ENCODE measurements at places on chromosomes 12 and 14. TPM values are rescaled to one million over a fixed set of nuclear protein-coding genes. Genes with fewer than 3 reads are reported as not detected.

The IL31 gene
- not detected for total RNA-seq

- H3K36me3 ChIP-seq, result peaks cover 6% of the 10 kb centered on the region
- H3K4me3 ChIP-seq, result peak overlapping the region; percentile 83
- H3K27me3 ChIP-seq, result peaks cover 14% of the 10 kb centered on the region
- no peak overlapping the region for H3K27ac ChIP-seq
- H3K4me1 ChIP-seq, result peaks cover 21% of the 10 kb centered on the region
- DNase-seq, result peak; percentile 88
Measured at GRCh38 chr14:105168979-105169507, 467 bp upstream of the JAG2 start.

GRCh38 chr12:49661191-49661590 is 37.8 kb downstream of the PRPF40B start:
- DNase-seq, result no peak
- peaks cover 64% of the 10 kb centered on the region for H3K36me3 ChIP-seq
- peaks cover 88% of the 10 kb centered on the region for H3K4me1 ChIP-seq
- peaks cover 14% of the 10 kb centered on the region for H3K27me3 ChIP-seq

DNA sequence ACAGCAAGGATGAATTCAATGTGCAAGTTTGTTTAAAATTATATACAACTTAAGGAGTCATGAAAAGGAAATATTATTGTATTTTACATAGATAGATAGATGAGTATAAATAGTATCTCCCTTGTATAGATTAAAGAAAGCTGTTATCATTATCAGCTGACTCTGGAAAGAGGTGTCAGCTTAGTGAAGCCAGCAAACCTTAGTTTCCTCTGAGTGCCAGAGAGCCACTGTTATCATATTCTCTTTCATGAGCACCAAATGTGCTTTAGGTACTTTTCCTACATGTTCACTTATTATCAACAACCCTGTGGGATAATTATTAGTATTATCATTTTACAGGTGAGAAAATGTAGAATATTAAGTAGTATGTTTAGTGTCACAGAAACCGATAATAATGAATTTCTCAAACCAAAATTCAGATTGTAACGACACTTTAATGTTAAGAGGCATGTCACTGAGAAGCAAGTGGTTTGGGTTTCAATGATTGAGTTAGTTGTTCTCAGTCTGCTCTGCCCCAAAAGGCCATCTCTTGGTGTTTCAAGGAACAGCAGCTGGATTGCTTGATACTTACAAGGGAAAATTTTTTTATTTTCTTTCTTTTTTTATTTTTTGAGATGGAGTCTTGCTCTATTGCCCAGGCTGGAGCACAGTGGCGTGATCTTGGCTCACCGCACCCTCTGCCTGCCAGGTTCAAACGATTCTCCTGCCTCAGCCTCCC is 53.7 kb downstream of the PLEKHA5 start:
- no peak overlapping the region for H3K4me3 ChIP-seq
- H3K27me3 ChIP-seq, result no peaks in the 10 kb centered on the region
- no peak for DNase-seq
- no peaks in the 10 kb centered on the region for H3K36me3 ChIP-seq

- no peak overlapping the region for H3K4me3 ChIP-seq
- DNase-seq, result no peak
- no peaks in the 10 kb centered on the region for H3K4me1 ChIP-seq
- no peaks in the 10 kb centered on the region for H3K36me3 ChIP-seq
- no peaks in the 10 kb centered on the region for H3K27me3 ChIP-seq
Measured at GRCh38 chr12:88630561-88630960, 50.3 kb upstream of the KITLG start.

- H3K4me1 ChIP-seq, result peaks cover 3% of the 10 kb centered on the region
- H3K27me3 ChIP-seq, result no peaks in the 10 kb centered on the region
- no peak overlapping the region for H3K27ac ChIP-seq
- no peak overlapping the region for H3K4me3 ChIP-seq
- no peak for DNase-seq
Measured at GRCh38 chr14:102184316-102185035, 44.8 kb downstream of the WDR20 start.

The ADGRD1 gene
- total RNA-seq, result 1.7 TPM

The MIP gene
- 0.10 TPM for total RNA-seq

The MARK3 gene
- 70.8 TPM for total RNA-seq

The RAB5B gene
- total RNA-seq, result 130 TPM

The SP1 gene
- 69.5 TPM for total RNA-seq

DNA sequence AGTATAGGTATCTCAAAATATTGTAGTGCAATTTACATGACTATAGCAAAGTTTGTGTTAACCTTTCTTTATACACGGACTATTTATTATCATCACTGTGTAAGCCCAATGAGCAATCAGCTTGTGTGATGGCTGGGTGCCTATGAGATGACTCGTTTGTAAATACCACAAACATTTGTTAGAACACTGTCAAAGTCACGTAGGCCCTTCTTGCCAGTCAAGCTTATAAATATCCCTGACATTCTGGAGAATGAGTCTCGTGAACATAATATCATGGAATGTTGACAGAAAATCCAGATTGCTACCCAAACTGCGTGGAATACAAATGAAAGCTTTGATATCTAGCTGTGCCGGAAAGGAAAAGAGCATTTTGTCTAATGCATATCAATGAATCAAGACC is 648.3 kb upstream of the MDGA2 start:
- no peaks in the 10 kb centered on the region for H3K36me3 ChIP-seq
- H3K4me1 ChIP-seq, result no peaks in the 10 kb centered on the region
- H3K27ac ChIP-seq, result no peak overlapping the region
- DNase-seq, result no peak
- no peak overlapping the region for H3K4me3 ChIP-seq

The APOLD1 gene
- 5.2 TPM for total RNA-seq

DNA sequence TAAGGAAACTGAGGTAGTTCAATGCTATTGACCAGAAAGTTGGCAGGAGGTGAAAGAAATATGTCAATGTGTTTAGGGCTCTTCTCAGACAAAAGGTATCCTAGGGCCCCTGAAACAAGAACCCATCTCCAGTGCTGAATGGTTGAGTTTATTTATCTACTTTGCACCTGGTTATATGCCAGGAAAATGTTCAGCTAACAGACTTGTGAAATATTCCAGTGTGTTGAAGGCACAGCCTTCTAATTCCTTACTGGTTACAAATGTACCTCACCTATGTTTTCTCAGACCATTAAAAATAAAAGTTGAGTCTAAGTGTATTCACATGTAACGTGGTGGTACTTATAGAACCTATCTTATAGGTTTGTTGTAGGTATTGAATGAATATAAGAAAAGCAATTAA is 511.7 kb upstream of the SEL1L start:
- no peak overlapping the region for H3K27ac ChIP-seq
- no peaks in the 10 kb centered on the region for H3K27me3 ChIP-seq
- H3K36me3 ChIP-seq, result no peaks in the 10 kb centered on the region
- no peaks in the 10 kb centered on the region for H3K4me1 ChIP-seq
- H3K4me3 ChIP-seq, result no peak overlapping the region
- DNase-seq, result no peak

- no peak for DNase-seq
- H3K27ac ChIP-seq, result peak overlapping the region; percentile 13
- H3K27me3 ChIP-seq, result no peaks in the 10 kb centered on the region
- H3K4me1 ChIP-seq, result peaks cover 16% of the 10 kb centered on the region
- no peak overlapping the region for H3K4me3 ChIP-seq
- no peaks in the 10 kb centered on the region for H3K36me3 ChIP-seq
Measured at GRCh38 chr12:18275981-18276380, 14.7 kb downstream of the PIK3C2G start.

GRCh38 chr12:2819810-2820209 is 7.3 kb downstream of the ITFG2 start:
- H3K27me3 ChIP-seq, result peaks cover 6% of the 10 kb centered on the region
- H3K4me1 ChIP-seq, result no peaks in the 10 kb centered on the region
- no peak overlapping the region for H3K27ac ChIP-seq
- no peak overlapping the region for H3K4me3 ChIP-seq
- H3K36me3 ChIP-seq, result peaks cover 38% of the 10 kb centered on the region

The FAM90A1 gene
- not detected for total RNA-seq

- no peaks in the 10 kb centered on the region for H3K4me1 ChIP-seq
- no peak overlapping the region for H3K27ac ChIP-seq
- no peak overlapping the region for H3K4me3 ChIP-seq
- H3K36me3 ChIP-seq, result peaks cover 23% of the 10 kb centered on the region
Measured at GRCh38 chr14:88592031-88592430, 29.2 kb downstream of the ZC3H14 start.

GRCh38 chr14:79165471-79166090 is 995.4 kb downstream of the NRXN3 start:
- H3K27ac ChIP-seq, result no peak overlapping the region
- H3K4me3 ChIP-seq, result no peak overlapping the region

The NOVA1 gene
- total RNA-seq, result 21.8 TPM
